ENCODE measurements at places on chromosomes 7 and 10.
A peak's percentile ranks its signal among the peaks of the same experiment; 100 is the strongest.

- no peak for DNase-seq
Observed at GRCh38 chr10:61964949-61965702, 63.6 kb downstream of the ARID5B start.

- DNase-seq, result peak; percentile 65
Observed at GRCh38 chr7:115274-115911, 77.0 kb upstream of the FAM20C start.

DNA sequence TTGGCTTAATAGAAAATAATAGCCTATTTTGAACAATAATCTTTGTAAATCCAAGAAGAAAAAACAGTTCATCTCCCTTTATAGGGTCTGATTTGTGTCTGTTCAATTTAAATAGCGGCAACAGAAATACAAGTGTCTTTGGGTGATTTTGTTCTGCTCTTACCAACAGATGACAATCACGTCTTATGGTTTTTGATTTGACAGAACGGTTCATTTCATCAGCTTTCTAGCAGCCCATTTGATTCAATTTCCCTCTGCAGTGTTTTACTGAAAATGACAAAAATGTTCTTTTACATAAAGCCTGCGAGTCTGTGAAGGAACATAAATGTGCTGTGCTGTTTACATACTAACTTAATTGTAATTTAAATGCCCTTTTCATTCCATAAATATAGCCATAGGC lies 180.5 kb downstream of the MGMT start:
- no peak for DNase-seq

DNA sequence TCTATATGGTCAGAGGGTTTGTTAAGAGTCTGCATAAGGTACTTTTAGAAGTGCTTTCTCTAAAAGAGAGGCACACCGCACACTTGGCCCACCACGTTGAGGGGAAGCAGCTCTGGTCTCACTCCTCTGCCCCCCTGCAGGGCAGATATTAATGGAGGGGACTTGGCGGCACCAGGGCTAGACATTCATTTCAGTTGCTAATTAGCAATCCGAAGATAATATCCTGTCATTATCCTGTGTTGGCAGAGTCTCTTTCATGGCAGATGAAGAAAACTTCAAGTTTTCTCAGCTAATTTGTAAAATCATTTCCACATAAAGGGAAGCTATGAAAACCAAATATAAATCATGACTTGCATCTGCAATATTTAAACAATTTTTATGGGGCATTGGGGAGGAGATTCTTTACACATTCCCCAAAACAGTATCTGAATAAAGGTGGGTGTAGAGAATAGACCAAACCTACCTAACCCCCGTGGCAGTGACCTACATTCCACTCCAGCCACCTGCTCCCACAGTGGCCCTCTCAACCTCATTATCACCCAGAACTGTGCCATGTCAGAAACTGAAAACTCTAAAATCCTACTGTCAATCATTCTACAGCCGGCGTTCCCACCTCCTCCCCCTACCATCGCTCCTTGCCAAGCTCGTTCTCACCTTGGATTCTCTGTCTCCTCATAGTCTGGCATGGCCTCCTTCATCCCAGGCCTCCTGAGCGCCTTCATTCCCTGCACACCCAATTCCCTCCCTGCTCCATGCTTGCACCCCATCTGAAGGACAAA lies 54.1 kb upstream of the STK17A start:
- DNase-seq, result no peak

GRCh38 chr10:77899080-77899477 lies 27.5 kb downstream of the DLG5 start:
- peak; percentile 47 for DNase-seq

- DNase-seq, result no peak
Observed at GRCh38 chr10:8369666-8370065, 315.2 kb downstream of the GATA3 start.

DNA sequence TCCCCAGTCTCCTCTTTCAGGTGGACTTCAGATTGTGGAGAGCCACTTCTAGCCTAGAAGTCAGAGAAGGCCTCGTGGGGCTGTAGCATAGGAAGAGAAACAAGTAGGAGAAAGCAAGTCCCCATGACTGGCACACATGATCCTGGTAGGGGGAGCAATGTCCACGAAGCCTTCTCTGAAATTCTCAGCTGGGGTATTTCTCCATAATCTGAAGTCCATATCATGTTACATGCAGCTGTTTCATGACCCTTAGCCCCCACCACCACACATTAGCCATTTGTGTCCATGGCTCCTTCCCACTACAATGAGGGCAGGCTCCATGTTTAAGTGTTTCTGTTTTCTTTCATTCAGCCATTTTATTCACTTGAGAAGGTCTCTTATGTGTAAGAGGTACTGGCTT lies 43.2 kb downstream of the LAMB4 start:
- DNase-seq, result peak; percentile 27

- no peak for DNase-seq
Observed at GRCh38 chr10:111481866-111482265, 405.0 kb downstream of the ADRA2A start.

- no peak for DNase-seq
Observed at GRCh38 chr7:121404348-121404747, 8.2 kb upstream of the FAM3C start.

DNA sequence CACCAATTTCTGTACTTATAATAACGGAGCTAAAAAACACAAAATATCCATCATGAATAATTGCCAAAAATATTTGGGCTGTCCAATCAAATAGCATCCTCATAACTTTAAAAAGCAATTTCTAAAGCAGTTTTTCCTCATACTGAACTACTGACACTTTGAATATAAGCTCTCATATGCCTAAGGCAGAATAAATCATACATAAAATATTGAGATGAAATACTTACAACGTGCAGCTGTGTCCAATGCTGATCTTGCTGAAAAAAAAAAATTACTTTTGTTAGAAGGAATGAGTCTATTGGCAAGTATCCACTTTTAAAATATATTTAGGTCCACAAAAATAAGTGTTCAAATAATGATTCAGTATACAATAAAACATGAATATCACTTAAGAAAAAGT lies 24.2 kb downstream of the FAM3C start:
- DNase-seq, result no peak

- peak; percentile 95 for DNase-seq
Observed at GRCh38 chr10:72308320-72308987, 34.7 kb downstream of the DDIT4 start.

DNA sequence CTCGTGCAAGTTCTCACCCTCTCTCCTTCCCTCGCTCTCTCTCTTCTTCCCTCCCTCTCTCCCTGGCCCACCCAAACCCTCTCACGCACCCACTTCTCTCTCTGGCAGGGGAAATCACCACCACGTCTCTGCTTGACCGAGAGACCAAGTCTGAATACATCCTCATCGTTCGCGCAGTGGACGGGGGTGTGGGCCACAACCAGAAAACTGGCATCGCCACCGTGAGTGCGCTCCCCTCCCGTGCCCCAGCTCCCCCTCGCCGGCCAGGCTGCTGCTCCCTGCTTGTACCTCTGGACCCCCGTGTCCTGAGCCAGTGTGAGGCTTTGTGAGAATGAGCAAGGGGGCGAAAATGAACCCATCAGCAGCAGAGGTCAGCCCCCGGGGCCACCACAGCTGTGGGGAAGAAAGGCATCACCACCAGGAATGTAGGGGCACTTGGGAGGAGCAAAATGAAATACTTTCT lies 25.5 kb downstream of the C10orf105 start:
- DNase-seq, result no peak

- peak; percentile 35 for DNase-seq
Observed at GRCh38 chr7:94060752-94061151, 56.6 kb upstream of the BET1 start.

DNA sequence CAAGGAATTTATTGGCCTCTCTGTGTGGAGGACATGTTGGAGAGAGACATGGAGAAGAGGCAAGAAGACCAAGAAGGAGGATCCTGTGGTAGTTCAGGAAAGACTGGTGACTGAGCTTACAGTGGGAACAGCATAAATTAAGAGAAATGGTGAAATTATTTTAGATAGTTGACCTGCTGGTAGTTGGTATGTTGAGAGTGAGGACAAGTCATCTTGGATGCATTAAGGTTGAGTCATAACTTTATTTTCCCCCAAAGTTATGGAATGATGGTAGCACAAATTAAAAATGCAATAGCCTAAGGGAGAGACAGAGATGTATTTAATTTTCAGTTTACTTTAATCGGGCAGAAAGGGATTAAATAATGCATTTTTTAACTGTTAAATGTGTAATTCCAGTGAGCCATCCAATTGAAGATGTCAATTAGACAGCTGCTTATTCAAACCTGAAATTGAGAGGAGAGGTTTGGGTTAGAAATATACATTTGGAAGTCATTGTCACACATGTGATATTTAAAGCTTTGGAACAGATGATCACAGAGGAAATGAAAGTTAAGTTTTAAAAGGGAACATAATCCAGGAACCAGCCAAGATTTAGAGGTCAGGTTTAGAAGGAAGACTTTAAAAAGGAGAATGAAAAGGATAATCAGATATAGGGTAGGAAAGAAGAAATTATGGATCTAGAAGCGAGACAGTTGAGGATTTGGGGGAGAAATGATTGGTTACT lies 80.6 kb downstream of the DGKB start:
- DNase-seq, result peak; percentile 20

DNA sequence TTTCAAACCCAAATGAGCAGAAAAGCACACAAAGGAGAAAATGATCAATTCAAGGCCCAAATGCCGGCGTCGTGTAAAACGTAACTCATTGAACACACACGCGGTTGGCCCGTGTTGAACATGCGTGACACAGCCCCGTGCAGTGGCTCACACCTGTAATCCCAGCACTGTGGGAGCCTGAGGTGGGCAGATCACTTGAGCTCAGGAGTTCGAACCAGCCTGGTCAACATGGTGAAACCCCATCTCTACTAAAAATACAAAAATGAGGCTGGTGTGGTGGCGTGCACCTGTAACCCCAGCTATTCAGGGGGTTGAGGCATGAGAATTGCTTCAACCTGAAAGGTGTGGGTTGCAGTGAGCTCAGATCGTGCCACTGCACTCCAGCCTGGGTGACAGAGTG lies 156.7 kb upstream of the KLF6 start:
- DNase-seq, result no peak

DNA sequence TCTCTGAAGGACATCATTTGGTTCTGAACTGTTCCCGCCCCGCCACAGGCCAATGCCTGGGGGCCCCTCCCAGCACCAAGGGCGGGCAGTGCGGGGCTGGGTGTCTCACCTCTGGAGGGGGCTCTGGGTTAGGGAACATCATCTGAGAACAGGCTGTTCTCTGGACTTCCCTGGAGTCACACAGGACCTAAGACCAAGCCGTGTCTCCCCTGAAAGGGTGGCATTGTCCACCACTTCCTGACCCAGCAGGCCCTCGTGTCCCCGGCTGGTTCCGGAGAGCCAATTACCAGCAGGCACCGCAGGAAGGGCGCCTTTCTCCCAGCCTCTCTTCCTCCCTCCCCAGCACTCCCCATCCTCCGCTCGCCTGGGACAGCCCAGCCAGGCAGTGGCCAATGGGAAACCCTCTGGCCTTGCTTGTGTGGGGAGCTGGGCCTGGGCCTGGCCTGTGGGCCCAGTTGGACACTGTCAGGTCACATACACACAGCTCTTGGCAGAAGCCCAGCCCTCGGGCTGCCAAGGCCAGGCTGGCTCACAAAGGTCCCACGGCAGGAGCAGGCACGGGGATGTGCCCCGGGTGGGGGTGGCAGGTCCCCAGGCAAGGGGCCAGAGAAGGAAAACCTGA lies 119.5 kb downstream of the SPDYE5 start:
- no peak for DNase-seq

DNA sequence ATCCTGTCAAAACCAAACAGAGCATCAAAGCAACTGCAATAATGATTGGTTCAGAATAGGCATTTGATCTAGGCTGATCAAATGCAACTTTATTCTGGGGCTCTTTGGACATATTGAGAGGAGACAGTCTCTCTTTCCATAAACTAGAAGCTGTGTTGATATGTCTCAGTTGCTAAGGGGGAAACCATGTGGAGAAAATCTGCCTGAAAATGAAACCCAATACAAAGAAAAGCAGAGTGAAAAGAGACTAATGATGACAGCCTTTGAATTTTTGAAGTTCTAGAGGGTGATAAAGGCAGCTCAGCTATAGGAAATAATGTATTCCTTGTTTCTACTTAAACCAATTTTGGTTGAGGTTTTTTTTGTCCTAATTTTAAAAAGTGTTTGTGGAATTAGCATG lies 941.8 kb upstream of the POT1 start:
- no peak for DNase-seq

DNA sequence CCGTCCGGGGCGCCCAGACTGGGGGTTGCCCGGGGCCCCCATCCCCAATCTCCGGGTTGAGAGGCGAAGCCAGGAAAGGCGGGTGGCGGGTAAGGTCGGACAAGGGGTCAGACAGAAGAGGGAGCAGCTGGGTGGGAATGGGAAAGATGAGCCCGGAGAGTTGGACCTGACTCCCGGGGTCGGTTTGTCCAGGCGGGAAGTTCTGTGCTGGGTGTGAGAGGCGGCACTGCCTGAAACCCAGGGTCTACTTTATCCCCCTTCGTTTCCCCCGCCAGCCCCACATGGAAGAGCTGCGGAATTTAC lies 675 bp downstream of the SLC4A2 start:
- DNase-seq, result no peak

- no peak for DNase-seq
Observed at GRCh38 chr10:75226656-75227055, 9.1 kb downstream of the COMTD1 start.

DNA sequence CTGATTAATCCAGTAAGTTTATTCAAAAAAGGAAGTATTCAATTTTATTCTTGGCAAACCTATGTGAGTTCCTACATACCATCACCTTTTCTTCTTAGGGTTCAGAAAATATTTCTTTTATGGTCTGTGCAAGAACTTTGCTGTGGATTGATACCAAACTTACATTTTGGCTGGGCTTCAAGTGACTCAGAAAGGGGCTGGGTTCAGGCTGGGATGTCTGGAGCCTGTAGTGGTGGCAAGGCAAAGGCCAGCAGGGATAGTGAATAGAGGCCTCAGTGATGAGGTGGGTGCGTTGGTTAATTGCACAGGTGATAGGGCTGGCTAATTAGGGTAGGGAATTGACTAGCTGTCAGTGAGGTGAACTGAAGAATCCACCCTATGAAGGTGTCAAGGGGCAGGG lies 40.2 kb upstream of the ATXN7L1 start:
- peak; percentile 54 for DNase-seq

All from iris pigment epithelial cell (primary cell).